ENCODE measurements at places on chromosomes 2 and 18.

GRCh38 chr2:84924173-84925106 is 19.0 kb downstream of the TMSB10 start:
- peak; percentile 46 for DNase-seq

GRCh38 chr2:125698280-125698679 is 957.7 kb upstream of the GYPC start:
- no peak for DNase-seq

DNA sequence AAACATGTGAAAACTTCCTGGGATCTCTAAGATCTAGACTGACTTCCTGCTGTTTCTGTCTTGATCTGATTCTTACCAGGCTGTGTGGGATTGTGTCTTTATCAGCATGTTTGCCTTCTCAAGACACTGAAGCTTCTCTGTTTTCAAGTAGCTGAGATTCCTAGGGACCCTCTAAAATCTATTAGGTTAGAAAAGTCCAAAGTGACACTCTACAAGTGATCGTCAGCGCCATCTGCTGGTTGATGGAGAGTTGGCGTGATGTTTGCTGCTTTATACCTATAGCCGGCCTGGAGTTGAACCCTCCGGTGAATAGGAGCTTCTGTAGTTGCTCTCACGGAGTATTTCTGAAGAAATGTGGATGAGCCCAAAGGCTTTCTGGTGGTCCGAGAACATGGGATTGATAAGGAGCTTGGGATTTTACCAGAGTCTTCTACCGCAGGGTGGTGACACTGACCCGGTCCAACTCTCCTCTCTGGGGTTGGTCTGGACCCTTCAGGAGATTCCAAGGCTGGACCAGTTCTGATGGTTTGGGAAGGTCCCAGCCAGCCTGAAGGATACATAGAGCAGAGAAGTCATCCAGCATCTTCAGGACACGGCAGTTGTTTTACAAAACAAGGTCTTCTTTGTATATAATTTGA is 96.0 kb upstream of the TTC39C start:
- DNase-seq: peak; percentile 80

- no peak for DNase-seq
Observed at GRCh38 chr2:30371028-30371689, 75.9 kb upstream of the LCLAT1 start.

GRCh38 chr18:46343931-46344372 is 239.8 kb downstream of the HAUS1 start:
- peak; percentile 37 for DNase-seq
